Thoracic aorta (tissue), 2 donors: ENCODE measurements at places on chromosomes 3 and 15. TPM values are rescaled to one million over a fixed set of nuclear protein-coding genes. Genes with fewer than 3 reads are reported as not detected.

Gene SPTBN5
- total RNA-seq = 1.3 TPM

Gene TGM4
- not detected for total RNA-seq

DNA sequence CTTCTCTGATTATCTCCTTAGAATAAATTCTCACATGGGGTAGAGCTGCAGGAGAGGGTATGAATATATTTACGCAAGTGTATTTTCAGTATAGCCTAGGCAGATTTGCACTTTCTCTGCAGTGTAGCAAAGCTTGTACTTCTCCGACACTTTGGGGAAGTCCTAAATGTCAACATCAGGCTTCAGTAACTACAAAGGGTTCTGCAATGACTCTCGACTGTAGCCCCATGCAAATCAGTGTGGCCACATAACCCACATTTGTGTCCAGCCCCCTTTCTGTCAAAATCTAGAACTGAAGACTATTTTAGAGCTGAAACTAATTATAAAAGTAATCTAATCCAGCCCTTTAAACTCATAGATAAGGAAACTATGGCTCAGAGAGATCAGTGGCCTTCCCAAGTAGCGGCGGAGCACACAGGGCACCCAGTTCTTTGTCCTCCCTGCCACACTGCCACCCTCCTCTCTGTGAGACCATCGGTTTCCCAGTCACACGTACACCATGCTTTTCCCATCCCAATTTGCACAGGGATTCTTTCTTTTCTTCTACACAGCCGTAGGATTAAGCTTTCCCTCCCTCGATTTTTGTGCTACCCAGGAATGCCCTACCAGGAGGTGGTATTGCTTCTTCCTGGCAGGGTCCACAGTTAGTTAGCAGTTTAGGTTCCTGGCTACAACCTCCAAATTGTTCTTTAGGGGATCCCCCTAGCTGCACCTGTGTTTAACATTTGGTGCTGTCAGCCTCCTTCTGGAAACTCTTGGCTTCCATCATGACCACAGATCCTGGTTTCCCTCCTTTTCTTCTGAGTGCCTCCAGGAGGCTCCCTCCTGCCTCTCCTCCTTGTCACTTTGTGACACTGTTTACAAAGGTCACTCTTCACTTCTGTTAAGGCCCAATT lies 22.9 kb downstream of the MRAS start:
- peaks cover 14% of the 10 kb centered on the region for H3K4me1 ChIP-seq
- no peaks in the 10 kb centered on the region for H3K36me3 ChIP-seq
- H3K27ac ChIP-seq = no peak overlapping the region
- DNase-seq = no peak
- no peaks in the 10 kb centered on the region for H3K27me3 ChIP-seq

DNA sequence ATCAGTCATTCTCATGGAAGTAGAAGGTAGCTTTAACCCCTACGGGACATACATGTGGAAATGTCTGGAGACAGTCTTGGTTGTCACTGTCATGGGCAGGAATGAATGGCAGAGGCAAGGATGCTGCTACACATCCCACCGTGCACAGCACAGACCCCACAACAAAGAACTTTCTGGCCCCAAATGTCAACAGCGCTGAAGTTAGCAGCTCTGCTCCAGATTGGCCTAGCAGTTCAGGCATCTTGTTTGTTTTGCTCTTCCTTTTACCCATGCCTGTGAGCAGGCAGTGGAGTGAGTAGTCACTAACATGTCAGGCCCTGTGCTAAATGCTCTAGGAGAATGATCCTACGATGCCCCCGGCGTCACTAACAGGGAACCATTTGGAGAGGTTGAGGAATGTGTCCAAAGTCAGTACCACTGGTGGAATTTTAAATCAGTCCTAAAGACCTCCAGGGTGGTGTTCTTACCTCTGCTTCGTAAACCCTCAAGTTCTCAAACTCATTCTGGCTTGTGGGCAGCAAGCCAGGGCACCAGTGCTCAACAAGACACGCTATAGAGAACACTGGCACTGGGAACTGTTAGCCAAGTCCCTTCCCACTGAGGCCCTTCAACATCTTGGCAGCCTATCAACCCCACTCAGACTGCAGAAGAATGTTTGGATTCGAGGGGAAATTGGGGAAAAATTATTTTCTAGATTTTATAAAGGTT lies 142.2 kb downstream of the FOXP1 start:
- H3K27me3 ChIP-seq = no peaks in the 10 kb centered on the region
- H3K27ac ChIP-seq = no peak overlapping the region
- H3K4me3 ChIP-seq = no peak overlapping the region
- peaks cover 58% of the 10 kb centered on the region for H3K4me1 ChIP-seq
- H3K36me3 ChIP-seq = no peaks in the 10 kb centered on the region
- DNase-seq = no peak

- no peaks in the 10 kb centered on the region for H3K27me3 ChIP-seq
- H3K4me1 ChIP-seq = no peaks in the 10 kb centered on the region
- no peak overlapping the region for H3K27ac ChIP-seq
- H3K36me3 ChIP-seq = peaks cover 92% of the 10 kb centered on the region
These were observed 21.5 kb upstream of the MAN2C1 start for GRCh38 chr15:75389791-75390382.

- H3K4me3 ChIP-seq = no peak overlapping the region
- H3K27me3 ChIP-seq = no peaks in the 10 kb centered on the region
- no peaks in the 10 kb centered on the region for H3K36me3 ChIP-seq
- DNase-seq = no peak
These were observed 356.0 kb downstream of the ZPLD1 start for GRCh38 chr3:102790747-102791325.

DNA sequence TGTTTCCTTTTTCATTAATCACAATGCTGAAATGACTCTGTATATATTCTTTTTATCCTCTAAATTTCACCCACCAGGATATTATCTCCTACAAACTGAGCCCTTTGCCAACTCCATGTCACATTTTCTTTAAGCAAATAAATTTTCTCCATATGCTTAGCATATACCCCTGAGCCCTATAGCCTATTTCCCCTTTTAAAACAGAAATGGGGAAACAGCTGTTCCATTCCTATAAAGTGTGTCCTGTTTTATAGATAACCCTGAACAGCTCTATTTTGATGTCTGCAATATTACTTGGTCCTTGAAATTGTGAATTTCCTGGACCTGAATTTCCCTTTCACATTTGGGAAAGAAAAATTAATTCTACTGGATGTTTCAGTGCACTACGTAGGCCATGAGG lies 15.6 kb upstream of the FILIP1L start:
- H3K4me3 ChIP-seq = no peak overlapping the region
- DNase-seq = no peak
- peaks cover 28% of the 10 kb centered on the region for H3K4me1 ChIP-seq

- DNase-seq = no peak
- H3K4me1 ChIP-seq = peaks cover 23% of the 10 kb centered on the region
- H3K4me3 ChIP-seq = peak overlapping the region; percentile 85
These were observed 1.9 kb downstream of the AEN start for GRCh38 chr15:88623061-88623460.
